ENCODE measurements at places on chromosomes 7 and 10.

DNA sequence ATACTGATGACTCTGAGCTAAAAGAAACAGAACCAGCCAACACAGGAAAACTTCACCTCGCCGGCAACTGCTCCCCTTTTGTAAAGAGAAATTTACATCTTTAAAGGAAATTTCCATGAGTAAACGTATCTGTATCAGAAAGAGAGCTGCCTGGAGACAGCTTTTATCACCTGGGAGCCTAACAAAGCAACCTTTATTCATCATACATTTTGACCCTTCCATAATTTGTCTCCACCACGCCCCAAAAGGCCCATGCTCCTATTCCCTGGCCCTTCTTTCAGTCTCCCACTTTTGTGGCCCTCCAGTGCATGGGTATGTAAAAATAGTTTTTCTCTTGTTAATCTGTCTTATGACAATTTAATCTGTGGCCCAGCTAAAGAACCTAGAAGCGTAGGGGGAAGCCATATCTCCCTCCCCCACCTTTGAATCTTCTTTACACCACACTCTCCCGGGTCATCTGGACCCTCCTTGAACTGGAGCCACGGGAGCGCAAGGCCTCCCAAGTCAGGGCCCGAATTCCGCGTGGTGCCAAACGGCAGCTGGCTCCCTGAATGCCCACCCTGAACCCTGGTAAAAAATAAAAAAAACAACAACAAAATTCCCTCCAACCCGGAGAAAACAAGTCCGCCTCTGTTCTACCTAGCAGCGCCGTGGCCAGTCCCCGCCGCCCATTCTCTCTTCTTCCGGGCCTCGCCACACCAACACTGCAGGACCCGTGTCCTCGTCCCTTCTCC lies 15.4 kb upstream of the FKBP9 start:
- no peak for DNase-seq

GRCh38 chr10:73248259-73248724 lies 1.2 kb upstream of the DNAJC9 start:
- DNase-seq, result no peak

DNA sequence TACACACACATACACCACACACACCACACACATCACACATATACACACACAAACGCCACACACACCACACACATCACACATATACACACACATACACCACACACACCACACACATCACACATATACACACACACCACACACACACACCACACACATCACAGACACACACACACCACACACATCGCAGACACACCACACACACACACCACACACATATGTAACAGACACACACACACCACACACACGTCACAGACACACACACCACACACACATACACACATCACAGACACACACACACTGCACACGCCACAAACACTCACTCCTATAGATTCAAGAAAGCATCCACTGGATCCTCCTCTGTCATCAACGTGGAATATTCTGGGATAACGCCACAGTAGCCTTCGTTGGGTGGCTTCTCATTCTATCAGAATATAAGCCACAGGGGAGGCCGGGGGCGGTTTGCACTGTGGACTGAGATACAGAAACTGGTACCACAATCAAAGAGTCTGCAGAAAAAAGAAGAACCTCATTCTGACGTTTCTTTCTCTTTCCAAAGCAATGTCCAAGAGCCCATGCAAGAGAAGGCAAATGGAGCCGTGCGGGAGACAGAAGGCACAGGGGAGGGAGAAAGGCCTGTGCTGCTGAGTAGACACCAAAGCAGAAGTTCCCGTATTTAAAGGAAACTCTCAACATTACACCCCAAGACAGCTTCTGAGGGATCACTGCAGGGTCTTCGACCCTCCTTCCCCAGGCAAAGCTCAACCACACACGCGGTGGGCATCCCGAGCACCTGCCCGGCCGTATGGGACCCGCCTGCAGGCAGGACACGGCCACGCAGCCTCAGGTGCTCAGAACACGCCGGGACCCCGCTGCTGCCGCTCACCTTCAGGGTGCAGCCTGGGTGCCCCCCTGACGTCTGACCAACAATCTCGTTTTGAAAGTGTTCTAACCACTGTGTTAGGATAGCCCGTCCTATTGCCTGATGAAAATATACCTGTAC lies 321.2 kb downstream of the DNAJB6 start:
- DNase-seq, result no peak

DNA sequence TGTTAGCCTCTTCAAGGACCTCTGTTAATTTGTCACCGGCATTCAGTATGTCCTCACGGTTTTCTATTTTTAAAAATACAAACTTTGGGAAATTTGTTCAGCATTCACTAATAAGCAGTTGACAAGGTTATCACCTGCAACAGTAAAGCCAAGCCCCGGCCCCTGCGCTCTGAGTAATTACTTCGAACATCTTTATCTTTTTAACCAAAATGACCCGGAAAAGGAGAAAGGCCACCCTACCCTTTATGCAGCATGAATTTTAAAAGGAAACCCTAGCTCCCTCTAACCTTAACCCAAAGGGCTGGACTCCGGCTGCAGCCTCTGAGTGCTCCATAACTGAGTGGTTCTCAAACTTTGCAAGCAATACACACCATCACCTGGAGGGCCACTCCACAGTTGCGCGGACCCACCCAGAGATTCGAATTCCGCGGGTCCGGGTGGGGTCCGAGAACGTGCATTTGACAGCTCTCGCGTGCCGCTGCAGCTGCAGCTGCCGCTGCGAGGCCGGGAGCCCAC lies 940 bp downstream of the NSMCE4A start:
- DNase-seq, result no peak

DNA sequence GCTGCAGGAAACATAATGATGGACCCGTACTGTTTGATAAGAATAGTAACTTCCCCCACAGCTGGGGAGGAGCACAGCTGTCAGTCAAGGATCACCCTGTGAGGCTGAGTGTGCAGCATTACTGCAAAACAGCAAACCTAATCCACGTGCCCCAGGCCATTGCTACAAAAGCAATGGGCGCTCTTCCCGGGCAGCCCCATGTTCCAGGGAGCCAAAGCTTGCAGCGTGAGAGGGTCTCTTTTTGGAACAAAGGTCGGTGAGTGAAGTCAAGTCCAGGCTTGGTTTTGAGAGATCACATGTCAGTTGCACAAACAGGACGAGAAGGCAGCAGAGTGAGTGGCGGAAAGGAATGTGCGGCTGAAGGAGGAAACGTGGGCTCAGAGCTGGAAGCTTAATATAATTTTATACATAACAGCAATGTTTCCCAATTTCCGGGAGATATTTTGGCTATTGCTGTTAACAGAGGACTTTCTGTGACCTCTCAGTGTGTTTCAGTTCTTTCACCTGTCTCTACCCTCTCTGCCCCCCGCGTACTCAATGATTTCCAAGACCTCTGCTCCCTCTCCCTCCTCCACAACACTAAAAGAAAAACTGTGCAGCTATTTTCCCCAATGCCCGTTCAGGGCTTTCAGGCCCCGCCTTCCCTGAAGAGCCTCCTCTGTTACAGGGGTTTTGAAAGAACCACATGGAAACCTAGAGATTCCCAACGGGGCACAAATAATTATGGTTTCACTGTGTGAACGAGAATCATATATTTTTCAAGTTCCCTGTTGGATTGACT lies 128.9 kb downstream of the MTPAP start:
- DNase-seq, result no peak

GRCh38 chr7:118311121-118311836 lies 86.8 kb downstream of the ANKRD7 start:
- DNase-seq, result no peak

GRCh38 chr10:50541921-50542320 lies 81.8 kb downstream of the SGMS1 start:
- no peak for DNase-seq

DNA sequence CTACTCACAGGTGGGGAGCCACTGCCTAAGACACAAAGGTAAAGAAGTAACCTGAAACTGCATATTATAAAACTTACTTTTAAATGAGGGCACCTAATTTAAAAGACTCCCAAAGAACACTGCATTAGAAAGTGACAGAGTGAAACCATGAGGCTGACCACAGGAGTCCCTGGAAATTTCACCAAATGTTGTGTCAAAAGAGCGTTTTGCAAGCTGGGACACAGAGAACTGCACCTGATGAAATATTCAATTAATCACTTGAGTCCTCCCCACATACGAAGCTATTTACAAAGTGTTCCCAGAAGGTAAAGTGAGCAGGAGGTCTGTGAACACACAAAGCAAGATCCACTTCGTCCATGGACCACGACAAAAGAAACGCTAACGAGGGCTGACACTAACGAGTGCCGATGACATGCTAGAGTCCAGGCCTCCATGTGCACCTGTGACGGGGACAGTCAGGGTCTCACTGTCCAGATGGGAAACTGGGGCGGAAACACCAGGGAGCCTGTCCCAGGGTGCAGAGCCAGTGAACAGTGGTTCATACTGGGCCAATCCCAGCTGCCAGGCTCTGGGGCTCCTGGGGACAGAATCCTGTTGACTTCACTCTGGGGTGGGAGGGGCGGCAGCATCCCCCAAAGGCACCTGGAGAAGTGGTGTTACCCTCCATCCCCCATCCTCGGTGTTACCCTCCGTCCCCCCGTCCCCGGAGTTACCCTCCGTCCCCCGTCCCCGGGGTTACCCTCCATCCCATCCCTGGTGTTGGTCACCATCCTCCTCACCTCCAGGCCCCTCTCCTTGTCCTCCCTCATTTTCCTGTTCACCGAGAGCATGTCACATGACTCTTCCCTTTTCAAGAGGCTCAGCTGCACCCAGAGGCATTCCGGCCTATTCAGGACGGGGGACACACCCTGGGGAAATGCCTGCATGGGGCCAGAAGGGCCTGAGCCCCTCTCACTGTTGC lies 63.4 kb downstream of the DIP2C start:
- no peak for DNase-seq

GRCh38 chr10:69866246-69866687 lies 64.6 kb downstream of the COL13A1 start:
- DNase-seq, result no peak

GRCh38 chr7:1646957-1647891 lies 22.9 kb upstream of the ELFN1 start:
- DNase-seq, result no peak

DNA sequence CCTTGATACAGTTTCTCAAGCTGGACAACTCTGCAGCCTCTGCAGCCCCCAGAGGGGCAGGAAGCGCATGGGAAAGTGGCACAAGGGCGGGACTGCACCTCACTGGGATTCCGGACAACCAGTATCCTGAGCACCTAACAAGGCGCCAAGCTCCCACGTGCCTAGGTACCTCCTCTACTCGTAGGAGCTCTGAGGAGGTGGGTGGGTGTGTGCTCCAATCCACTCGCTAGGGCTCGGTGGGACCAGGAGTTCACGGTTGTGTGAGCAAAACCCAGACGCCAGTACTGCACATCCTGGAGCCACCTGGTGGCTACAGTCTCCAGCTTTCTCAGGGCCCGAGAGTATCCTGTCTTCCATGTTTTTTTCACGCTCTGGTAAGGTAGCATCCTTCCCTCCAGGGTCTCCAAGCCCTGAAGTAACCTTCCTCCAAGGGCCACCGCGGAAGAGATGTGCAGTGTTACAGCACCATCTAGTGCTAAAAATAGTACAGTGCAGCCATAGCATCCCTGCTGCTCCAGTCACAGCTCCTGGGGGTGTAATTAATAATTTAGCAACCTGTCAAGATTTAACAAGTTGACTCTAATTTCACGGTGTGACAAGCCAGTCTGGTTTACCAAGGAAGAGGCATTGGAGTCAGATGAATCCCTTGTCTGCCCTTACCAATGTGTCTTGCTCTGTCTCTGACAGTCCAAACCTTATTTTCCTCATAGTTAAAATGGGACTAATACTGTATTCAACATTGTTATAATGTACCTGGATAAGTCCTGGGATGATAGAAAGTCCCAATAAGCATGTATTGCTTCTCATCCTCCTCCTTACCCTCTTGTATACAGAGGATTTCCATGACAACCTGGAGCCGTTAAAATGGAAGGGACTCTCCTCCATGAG lies 70.4 kb downstream of the HERPUD2 start:
- DNase-seq, result no peak

- no peak for DNase-seq
These were observed 107.7 kb downstream of the ICA1 start for GRCh38 chr7:8154272-8154671.

DNA sequence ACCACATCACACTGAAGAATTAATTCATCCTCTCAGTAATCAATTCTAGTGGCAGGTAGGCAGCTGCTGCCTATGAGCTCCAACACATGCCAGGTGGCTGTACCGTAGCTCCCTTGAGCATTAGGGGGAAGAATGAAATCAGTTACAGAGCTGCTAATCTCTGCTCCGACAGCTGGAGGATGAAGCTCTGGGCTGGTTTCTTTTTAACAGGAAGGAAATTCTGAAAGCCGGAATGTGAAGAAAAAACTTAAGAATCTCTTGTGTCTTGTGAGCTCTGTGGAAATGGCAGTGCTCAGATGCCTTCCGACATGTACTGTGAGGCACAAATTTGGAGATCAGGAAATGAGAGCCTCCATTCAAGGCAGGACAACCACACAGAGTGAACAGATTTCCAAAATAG lies 2.8 kb upstream of the AHCYL2 start:
- no peak for DNase-seq

- no peak for DNase-seq
These were observed 298.6 kb upstream of the MTPN start for GRCh38 chr7:136275794-136276193.

GRCh38 chr7:93756890-93757289 lies 133.7 kb downstream of the TFPI2 start:
- DNase-seq, result no peak

GRCh38 chr10:102379383-102379782 lies 16.1 kb upstream of the NFKB2 start:
- no peak for DNase-seq

DNA sequence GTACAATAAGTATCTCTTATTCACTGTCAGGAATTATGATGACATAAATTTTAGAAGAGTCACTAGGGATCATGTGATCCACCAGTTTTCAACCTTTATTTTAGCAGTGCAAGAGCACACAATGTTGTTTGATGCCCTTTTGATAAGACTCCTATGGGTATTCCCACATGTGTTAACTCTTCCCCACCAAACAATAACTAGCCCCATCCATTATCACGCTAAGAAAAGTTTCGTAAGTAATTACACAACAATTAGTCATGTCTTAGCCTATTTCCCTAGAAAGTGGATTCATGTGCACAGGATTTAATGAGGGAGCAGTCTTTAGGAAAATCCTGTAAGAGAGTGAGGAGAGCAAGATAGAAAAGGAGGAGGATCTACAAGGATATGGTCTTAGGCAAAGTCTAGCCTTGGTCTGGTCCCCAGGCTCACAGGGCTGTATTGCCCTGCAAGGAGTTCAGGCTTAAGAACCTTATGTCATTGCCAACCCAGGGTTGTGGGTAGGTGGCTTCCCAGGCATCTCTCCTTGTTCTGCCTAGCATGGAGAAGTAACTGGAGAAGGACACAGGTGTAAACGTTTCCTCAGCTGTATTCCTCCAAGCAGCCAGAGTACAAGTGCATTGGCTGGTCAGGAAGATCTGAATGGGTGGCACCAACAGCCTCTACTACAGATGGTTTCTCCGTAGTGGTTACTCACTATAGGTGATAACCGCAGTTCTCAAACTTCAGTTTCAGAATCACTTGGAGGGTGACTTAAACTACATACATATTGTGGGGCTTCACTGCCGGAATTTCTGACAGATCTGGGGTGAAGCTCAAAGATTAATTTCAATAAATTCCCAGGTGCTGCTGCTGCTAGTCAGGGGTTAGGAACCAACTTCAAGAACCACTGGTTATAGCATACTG lies 574.5 kb downstream of the SUGCT start:
- DNase-seq, result no peak

Data from stimulated activated CD8-positive, alpha-beta memory T cell treated with anti-CD3 and anti-CD28 coated beads, Interleukin-2, amount 100 ng/mL, for 1 hour (primary cell).